ENCODE measurements at places on chromosomes 13 and 19.

DNA sequence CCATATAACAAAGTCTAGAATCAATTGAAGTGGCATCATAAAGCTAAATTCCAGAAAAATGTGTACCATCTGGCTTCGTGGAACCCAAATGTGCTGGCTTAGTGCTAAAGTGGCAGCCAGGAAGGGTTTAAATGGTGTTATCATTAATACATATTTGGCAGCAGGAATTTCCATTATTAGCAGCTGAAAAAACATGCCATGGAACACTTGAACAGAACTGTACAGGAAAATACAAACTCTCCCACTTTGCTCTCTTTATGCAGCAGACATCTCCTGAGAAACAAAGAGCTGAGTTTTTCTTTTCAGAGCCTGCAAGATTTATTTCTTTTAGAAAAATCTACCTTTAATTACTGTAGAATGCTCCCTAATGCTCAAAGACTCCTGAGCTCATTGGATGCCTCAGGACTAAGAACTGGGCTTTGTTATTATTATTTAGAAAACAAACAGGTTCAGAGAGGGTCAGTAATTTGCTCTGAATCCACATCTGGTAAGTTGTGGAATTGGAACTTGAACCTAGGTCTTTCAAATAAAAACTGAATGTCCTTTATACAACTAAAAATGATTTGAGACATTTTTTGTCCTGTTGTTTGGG is 179.0 kb downstream of the LACC1 start:
- DNase-seq: no peak

DNA sequence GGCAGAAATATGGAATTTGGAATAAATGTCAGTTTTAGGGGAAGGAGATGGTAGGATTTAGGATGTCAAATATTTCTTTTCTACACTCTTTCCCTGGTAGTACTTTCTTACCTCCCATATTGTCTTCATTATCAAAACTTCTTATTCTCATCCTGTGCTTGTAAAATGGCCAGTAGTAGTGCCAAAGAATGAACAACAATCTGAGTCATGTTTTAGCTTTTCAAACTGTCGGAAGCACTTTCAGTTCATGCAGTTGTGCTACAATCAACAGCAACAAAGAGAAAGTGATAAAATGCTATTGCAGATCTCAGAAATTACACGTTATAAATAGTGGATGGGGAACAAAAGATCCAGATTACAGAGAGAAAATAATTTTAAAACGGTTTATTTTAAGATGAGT is 193.7 kb upstream of the RXFP2 start:
- no peak for DNase-seq

DNA sequence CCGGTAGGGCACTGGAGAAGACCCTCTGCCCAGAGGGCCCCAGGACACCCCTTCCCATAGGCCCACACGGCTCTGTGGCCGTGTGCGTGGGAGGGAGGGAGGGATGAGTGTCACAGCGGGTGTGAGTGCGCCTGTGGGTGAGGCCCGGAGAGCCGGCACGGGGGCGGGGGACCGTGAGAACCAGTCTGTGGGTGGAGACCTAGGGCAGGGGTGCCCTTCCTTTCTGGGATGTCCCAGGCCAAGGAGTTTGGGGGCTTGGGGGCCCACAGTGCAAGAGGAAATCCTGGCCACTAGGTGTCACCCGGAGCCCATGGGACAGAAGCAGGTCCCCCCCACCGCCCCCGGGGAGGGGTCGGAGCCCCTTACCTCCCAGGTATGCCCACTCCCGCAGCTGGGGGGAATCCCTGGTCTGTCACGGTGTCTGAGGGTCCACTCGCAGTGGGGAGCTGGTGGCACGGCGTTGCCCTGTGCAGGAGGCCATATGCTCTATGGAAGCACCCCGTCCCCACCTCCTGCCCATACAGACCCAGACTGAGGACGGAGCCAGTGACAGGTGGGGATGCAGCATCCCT is 16.0 kb upstream of the SLC7A10 start:
- DNase-seq: peak; percentile 17

DNA sequence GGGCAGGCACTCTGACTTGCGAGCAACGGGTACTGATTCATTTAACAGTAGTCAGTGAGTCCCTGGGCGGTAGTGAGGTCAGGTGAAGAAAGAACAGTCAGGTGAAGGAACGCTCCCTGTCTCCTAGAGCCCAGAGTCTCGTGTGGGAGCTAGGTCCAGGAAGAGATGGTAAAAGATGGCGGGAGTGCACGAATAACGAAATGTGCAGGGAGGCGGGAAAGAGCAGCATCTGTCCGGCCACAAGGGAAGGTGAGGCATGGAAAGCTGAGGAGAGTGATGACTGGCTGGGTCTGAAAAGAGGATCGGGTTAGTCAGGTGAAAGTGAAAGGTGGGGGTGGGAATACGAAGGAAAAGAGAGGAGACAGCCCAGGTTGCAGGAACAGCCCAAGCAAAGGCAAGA is 63.9 kb upstream of the SLC15A1 start:
- no peak for DNase-seq

GRCh38 chr19:39643591-39643990 is 12.1 kb upstream of the LGALS16 start:
- no peak for DNase-seq

DNA sequence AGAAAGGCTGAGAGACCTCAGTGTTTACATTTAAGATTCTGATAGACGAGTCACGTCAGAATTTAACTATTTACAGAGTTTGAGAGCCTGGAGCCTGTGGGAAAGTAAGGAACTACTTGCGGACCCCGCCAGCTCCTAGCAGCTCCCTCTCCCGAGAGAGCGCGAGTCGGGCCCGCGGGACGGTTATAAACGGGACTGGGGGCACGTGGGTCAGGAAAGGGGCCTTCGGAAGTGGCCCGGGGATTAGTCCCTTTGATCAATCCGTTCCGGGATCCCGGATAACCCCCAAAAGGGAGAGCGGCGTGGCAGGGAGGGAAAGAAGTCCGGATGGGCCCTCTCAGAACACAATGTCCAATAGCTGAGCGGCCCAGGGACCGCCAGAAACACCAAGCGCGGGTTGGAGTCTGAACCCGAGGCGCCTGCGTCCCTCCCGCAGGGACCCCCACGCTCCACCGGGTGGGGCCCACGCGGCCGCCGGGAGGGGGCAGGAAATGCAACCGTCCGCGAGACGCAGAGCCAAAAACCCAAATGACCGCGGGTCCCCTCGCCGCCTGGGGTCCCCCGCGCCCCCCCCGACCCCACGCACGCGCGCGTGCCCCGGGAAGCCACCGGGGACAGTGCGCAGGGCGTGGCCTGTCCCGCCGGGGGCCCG is 3.6 kb downstream of the ZIC5 start:
- no peak for DNase-seq

- no peak for DNase-seq
Observed at GRCh38 chr13:112710855-112711527, 21.2 kb downstream of the ATP11A start.

- no peak for DNase-seq
Observed at GRCh38 chr13:99357131-99357596, 50.0 kb upstream of the GPR183 start.

GRCh38 chr13:112892426-112893206 is 76.4 kb upstream of the MCF2L start:
- no peak for DNase-seq

All from substantia nigra (tissue), 51 donors.